ENCODE measurements at places on chromosomes 7 and 10.

DNA sequence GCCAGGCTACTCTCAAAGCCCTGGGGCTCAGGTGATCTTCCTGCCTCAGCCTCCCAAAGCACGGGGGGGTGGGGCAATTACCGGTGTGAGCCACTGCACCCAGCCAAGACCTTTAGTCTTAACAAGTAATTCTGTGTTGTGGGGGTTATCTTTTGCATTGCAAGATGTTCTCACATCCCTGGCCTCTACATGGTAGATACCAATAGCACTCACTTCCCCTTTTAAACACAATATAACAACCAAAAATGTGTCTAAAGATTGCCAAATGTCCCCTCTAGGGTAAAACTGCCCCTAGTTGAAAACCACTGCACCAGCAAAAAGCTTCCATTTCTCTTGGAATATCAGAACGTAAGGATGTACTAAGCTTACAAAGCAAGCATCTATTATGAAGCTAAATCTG, 225.0 kb downstream of the CTNNA3 start:
- no peak for DNase-seq

DNA sequence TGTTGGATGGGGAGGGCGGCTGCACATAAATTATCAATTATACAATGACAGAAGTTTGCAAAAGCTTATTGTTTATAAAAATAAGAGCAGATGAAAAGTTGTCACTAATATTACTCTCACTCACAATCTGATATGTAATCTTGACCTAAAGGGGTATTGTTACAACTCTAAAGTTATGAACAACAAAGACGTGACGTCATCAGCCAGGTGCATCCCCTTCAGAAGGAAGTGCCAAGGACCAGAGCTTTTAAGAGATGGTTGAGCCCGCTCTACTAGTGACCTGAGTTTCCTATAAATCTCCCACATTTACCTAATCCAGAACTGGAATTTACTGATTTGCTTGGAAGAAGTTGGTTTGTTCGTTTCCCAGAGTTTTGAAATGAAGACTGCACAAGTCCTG, 247.7 kb upstream of the MGMT start:
- no peak for DNase-seq

DNA sequence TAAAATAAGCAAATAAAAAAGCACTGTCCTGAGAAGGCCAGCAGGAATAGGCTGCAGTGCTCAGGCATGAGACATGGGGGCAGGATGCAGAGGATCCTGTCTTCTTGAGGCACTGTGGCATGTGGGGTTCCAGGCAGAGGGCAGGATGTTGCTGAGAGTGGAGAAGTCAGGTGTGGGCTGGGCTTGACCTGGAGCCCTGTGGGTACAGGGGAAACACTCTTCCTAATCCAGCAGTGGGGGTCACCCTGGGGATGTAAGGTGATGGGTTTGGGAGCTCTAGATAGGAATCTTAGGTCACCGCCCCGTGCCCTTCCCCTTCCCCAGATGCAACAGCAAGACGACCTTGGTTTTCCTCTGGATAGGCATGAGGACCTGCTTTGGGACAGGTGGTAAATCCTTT, 13.6 kb downstream of the SUMF2 start:
- no peak for DNase-seq

DNA sequence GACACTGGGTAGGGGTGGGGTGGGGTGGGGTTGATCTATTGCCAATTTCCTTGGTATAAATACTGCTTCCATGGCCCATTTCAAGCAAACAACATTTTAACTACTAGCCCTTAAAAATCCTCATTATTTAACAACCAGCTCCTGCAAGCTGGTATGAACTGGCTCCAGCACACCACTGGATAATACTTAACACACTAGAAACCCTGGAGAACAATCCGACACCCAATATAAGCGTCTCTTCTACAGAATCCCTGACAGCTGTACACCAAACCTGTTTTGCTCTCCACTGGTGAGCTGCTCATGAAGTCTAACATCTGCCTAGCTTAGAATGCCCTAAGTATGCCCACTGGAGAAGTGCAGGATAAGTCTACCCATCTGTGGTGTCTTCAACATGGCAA, 116.8 kb downstream of the HIPK2 start:
- no peak for DNase-seq

- no peak for DNase-seq
Measured at GRCh38 chr10:22527520-22527919, 182.2 kb downstream of the SPAG6 start.

DNA sequence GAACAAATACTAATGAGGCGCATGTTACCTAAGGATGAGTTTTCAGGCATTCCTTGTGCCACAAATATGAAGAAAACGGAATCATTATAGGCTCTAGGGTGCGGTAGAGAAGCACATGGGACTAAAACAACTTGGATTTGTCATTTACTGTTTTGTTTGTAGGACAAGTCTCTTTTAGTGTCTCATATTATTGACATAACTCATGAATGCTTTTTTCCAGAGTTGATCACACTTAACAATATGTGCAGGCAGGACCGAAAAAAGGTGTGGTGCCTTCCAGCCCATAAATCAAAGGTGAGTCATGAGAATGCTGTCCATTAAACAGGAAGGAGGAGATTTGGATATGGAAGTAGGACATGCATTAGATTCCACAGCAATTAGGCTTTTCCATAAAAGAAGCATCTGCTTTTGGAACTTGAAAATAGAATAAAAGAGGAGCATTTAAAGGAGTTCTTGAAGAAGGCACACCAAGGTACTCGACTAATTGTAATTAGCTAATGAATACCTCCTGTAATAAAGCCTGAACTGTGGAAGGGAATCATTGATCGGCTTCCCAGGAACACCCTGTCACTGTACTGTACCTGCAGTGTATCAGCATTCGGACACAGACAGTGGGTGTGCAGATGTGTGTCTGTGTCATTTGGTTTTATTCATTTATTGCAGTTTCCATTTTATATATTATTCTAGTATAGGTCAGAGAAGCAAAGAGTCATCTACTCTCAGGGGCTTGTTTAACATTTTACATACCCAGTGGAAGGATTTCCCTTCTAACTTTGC, 119.7 kb upstream of the KLF14 start:
- DNase-seq = no peak

DNA sequence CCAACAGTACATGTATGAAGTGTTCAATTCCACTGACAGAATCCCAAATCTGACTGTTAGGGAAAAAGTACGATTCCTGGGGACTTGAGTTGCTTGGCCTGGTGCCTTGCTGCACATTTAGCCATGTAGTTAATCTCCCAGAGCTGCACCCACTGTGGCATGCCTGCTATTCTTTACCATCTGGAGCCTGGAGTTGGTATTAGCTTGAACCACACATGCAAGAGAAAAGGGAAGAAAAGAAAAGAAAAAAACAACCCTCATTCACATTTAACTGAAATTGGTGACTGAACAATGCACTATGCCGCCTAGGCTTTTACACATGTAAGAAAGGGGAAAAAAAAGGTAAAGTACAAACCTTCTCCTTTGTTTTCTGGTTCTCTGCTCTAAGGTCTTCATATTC, 26.1 kb downstream of the SHTN1 start:
- DNase-seq = no peak

GRCh38 chr7:44755698-44756627, 7.3 kb downstream of the ZMIZ2 start:
- no peak for DNase-seq

DNA sequence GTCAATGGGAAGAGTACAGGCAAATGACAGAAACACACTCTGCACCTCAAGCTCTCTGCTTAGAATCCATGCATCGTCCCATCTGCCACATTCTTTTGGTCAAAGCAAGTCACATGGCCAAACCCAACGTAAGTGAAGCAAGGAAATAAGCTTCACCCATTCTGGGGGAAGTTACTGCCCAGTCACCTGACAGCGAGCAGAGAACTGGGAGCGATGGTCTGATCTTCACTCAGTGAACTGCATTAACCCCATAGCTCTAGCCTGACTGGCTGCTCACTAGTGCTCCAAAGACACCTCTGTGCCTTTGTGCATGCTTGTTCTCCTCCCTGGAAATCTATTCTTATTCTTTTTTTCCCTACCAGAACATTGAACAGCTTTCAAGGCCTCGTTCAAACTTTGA, 89.9 kb downstream of the APBB1IP start:
- DNase-seq = no peak

DNA sequence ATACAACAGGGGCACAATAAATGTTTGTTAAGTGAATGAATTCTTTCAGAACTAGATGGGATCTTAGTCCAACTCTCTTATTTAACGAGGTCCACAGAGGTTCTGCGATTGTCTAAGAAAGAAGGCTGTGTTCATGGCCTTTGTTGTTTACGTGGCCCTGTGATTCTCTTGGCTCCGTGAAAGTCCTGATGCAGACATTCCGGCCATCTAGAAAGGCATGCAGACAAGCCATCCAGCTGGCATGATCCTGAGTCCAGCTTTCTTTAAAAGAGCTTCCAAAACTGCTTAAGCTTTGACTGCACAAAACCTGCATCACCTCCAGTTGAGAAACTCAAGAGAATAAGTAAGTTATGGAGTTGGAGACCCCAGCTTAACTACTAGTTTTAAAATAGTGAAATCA, 26.0 kb downstream of the EGFR start:
- DNase-seq = no peak

DNA sequence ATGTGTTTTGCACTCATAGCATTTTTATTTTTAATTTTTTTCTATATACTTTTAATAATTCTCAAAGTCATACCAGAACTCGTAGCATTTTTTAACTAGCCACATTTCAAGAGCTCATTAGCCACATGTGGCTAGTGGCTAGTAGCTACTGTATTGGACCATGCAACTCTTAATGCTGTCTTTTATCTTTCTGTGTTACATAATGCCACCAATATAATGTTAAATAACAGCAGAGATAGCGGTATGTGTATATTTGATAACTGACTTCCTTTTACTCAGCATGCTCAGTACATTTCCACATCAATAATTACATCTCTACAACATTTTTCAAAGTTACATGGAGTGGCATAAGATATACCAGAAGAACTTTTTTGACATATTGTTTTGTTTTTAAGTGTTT, 91.4 kb downstream of the CDK13 start:
- DNase-seq = no peak

DNA sequence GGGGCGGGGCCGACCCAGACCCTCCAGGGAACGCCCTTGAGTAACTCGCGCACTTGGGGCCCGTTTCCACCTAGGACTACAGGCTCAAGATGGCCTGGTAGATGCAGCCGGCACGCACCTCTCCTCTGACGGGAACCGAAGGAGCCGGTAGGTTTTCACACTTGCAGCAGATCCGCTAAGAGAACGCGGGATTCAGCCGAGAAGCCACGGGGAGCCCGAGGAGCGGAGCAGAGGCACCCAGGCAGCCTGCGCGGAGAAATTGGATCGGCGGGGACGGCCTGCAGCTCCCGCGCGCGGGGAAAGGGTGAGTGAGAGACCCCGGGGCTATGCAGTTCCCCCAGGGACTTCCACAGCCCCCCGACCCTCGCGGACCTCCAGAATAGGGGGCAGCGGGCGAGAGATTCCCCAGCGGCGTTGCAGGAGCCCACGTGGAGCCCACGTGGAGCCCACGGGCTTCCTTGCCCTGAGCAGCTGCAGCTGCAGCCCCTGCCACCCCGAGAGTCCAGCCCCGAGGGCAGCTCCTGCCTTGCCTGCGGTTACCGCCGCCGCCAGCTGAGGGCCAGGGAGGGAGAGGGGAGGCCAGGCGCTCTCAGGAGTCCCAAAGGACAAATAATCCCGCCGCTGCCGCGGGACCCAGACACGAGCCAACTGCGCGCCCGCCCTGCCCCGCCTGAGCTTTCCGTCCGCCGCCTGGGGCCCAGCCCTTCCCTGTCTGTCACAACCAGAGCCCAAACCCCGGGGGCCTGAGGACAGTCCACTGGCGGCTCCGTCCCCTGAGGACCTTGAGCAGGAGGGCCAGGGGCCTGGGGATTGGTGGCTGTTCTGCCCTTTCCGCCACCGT, 13.1 kb downstream of the IFT22 start:
- no peak for DNase-seq

GRCh38 chr7:111262293-111263116, 171.6 kb downstream of the LRRN3 start:
- no peak for DNase-seq

GRCh38 chr10:108130575-108130974, 966.1 kb upstream of the SORCS1 start:
- no peak for DNase-seq

GRCh38 chr10:71679425-71679824, 40.2 kb downstream of the C10orf105 start:
- DNase-seq = no peak

GRCh38 chr7:101507791-101508252, 121.3 kb downstream of the MYL10 start:
- peak; percentile 26 for DNase-seq

GRCh38 chr7:69002416-69002815, 595.9 kb upstream of the AUTS2 start:
- DNase-seq = no peak

DNA sequence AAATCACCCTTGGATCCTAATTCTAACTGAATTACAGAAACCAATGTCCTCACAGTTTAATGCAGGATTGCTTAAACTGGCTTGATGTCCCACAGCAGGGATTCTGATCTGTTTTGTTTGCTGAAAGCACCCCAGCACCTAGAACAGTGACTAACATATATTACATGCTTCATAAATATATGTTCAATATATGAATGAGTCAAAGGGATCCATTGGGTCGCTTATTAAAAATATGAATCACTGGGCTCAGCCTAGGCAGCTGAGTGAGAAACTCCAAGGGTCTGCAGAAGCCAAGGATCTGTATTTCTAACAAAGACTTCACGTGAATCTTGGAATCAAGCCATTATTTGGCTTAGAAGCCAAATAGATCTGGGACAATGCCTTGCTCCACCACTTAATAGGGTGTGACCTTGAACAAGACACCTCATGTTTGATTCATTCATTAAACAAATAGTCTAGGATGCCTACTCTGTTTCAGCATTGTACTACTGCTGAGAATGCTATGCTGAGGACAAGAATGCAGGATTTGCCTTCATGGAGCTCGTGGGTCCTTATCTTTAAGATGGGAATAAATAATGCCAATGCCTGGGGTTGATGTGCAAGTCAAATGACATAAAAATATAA, 103.4 kb upstream of the DLX6 start:
- no peak for DNase-seq

- DNase-seq = no peak
Measured at GRCh38 chr7:940599-941408, 13.7 kb downstream of the ADAP1 start.

- DNase-seq = no peak
Measured at GRCh38 chr10:38050212-38050611, 39.7 kb downstream of the ZNF33A start.

- DNase-seq = no peak
Measured at GRCh38 chr7:91434836-91435235, 170.6 kb downstream of the FZD1 start.

- DNase-seq = no peak
Measured at GRCh38 chr10:127619546-127620325, 70.6 kb downstream of the NPS start.

GRCh38 chr10:13390604-13391522, 42.8 kb upstream of the SEPHS1 start:
- DNase-seq = no peak

Data from germinal center (tissue), 1 donor.